NCI-H446 (cell line): ENCODE measurements at places on chromosomes 12 and 14.

DNA sequence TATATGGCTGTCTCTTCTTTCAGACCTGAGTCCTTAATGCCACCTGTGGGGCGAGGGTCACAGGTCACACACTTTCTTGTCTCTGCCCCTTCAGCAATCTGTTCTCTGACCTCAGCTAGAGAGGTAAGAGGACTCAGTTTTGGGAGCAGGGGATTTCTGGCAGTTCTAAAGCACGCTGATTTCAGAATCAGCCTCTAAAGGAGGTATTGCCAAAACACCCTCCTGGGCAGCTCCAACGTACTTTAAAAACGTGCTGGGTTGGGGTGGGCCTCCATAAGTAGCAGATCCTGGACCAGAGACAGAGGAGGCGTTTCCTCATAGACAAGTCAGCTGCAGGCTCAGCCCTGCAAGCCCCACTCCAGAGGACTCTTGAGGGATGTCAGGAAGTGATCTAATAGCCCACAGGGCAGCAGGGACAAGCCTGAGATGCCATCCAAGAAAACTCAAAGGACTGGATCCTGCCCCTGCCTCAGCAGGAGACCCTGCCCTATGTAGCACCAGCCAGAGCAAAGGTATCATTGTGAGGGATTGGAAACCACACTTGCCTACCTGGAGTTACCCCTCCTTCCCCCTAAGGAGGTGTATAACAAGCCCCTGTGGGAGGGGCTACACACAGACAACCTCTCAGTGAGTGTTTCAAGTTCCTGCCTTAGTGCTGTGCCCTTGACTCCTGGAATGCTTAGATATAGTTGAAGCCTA lies 8.5 kb downstream of the CTDSP2 start:
- no peak for DNase-seq

- no peak for DNase-seq
Measured at GRCh38 chr14:58055497-58056010, 96.5 kb downstream of the ARMH4 start.

- no peak for DNase-seq
Measured at GRCh38 chr14:26841326-26841725, 243.5 kb upstream of the NOVA1 start.

GRCh38 chr14:29503903-29504302 lies 423.7 kb downstream of the PRKD1 start:
- no peak for DNase-seq

DNA sequence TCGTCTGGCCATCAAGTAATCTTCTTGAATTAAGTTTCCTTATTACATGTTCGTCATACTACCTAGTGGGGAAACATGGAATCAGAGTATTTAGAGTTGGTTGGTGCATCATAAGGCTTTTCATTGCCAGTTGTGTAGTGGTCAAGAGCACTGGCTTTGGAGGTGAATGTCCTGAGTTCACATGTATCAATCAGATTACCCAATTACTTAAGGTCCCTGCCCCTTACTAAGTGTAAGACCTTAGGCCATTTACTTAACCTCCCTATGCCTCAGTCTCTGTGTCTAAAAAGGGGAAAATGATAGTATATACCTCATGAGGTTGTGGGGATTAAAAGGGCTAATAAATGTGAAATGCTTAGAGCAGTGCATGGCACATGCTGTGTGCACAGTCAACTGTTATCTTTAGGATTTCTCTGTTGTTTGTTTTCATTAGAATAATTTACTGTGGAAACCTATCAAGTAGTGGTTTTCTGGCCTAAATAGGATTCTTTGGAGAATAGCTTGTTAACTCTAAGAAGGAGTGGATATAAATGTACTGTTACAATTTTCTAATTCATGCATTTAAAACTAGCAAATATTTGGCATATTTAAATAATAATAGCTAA lies 27.0 kb downstream of the MSRB3 start:
- DNase-seq, result no peak

DNA sequence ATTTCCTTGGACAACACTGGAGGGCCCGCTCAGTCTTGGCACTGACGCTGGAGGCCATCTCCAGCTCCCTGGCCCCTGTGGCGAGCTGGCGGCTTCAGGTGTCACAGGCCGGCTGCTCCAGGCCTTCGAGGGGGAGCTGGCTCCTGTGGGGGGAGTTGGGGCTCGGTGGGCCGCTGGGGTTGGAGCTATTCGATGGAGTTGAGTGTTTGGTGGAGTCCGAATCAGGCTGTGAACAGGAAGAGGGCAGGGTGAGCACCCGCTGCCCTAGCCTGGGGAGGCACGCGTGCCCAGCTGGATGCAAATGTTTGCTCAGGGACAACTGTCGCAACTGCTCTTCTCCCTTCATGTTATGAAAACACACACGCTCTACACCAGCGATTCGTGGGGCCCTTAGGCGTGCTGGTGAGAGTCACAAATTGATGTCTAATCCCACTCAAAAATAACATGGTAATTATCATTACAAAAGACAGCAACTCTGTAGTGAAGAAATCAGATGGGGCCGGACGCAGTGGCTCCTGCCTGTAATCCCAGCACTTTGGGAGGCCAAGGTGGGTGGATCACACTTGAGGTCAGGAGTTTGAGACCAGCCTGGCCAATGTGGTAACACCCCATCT lies 11.3 kb downstream of the AMN start:
- DNase-seq, result no peak

DNA sequence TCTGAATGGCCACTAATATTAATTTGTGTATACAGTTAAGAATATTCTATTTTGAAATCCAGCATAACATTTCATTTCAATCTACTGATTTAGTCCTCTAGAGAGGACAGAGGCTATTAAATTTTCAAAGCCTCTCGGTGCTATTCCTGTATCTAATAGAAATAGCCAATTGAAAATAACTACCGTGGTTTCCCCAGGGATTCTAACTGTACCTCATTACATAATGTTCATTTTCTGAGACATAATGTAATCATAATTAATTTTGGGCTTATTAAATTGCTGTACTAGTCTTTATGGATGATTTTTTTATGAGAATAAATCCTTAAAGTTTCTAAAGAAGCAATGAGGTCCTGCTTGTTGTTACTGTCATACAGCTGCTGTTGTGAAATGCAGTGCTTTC lies 38.6 kb upstream of the ACSS3 start:
- DNase-seq, result no peak

GRCh38 chr12:22657538-22657937 lies 32.6 kb downstream of the ETNK1 start:
- DNase-seq, result no peak

- peak; percentile 7 for DNase-seq
Measured at GRCh38 chr14:60561845-60562746, 53.1 kb downstream of the SIX6 start.

GRCh38 chr12:28870839-28871440 lies 278.1 kb upstream of the FAR2 start:
- no peak for DNase-seq

DNA sequence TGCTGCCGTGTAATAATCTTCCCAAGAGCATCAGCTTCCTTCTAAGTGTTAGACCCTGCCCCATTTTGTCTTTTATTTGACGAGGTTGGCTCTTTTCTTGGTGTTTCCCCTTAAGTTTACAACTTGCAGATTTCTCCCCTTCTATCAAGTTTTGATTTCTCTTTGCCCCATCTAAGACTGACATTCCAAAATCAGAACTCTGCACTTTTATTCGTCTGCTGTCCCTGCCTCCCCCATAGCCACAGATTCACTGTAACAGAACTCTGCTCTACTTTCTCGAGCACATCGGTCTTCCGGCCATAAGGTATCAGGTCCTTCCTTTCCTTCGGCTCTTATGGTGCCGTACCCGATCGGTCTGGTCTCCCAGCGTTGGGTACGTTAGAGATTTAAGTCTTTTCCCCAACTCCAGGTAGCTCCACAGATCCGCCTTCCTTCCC lies 563 bp downstream of the DCP1B start:
- DNase-seq, result no peak

GRCh38 chr12:102539651-102540553 lies 59.5 kb upstream of the IGF1 start:
- DNase-seq, result no peak

DNA sequence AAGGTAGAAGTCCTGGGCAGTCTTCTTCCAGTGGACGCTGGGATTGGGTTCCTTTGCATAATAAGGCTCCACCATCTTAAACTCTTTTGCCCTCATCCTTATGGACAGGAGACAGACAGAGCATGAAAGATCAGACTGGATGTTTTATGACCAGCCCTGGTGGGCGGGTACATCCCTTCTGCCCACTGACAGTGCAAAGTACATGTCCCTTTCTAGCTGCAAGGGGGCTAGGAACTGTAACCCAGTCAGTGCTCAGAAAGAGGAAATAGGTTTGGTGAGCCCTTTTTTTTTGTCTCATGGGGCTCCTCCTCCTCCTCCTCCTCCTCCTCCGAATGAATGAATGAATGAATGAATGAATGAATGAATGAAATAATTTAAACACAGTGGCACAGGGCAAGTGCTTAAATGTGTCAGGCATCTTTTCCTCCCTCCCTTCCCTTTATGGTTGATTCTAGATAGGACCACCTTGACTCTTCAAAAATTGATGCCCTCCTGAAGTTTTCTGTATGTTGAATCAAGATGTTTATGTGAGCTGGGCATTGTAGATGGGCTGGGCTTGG lies 36.4 kb upstream of the HNF1A start:
- no peak for DNase-seq

GRCh38 chr14:72686101-72686500 lies 207.8 kb downstream of the DPF3 start:
- DNase-seq, result no peak

GRCh38 chr12:127928615-127929571 lies 338.1 kb upstream of the TMEM132C start:
- DNase-seq, result no peak

DNA sequence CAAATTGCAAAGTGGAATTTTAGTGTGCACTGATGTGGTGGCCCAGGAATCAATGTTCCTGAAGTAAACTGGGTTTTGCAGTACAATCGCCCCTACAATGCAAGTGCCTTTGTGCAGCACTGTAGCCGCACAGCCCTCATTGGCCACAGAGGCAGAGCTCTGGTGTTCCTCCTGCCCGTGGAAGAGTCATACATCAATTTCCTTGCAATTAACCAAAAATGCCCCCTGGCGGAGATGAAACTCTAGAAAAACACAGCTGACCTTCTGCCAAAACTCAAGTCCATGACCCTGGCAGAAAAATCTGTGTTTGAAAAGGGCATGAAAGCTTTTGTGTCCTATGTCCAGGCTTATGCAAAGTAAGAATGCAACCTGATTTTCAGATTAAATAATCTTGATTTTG lies 117.9 kb upstream of the PRB2 start:
- DNase-seq, result no peak

DNA sequence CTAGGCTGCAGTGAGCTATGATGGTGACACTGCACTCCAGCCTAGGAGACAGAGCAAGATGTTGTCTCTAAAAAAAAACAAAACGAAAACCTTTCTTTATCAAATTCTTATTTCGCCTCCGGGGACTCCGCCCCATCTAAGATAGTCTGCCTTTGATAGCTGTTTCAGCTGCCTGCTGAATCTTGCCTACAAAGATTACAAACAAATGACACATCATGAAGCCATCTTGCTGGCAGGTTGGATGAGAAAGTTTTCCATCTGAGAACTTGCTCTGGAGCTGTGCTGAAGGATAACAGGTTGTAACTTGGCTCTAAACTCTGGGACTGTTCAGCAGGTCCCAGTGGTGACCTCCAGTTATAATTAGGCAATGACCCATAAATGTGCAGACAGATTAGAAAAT lies 41.8 kb upstream of the AEBP2 start:
- no peak for DNase-seq

- DNase-seq, result no peak
Measured at GRCh38 chr12:47323802-47324201, 244.0 kb upstream of the AMIGO2 start.

GRCh38 chr12:18861287-18861858 lies 123.5 kb downstream of the CAPZA3 start:
- no peak for DNase-seq

DNA sequence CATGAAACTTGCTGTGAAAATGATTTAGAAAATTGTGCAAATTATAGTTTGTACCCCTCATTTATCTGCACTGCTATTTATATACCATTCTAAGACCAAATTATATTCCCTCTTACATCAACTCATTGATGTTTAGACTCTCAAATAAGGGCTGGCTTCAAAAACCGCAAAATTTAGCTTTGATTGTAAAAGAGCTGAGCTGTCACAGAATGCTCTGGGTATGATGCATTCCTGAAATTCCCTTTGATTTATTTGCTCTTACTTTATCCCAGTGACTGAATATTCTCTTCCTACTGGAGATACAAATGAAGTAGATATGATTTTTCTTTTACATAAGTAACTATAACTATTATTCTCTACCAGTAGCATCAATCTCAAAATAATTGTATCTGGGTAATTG lies 78.0 kb upstream of the TMTC2 start:
- no peak for DNase-seq

GRCh38 chr12:51341251-51342007 lies 5.0 kb downstream of the CELA1 start:
- peak; percentile 78 for DNase-seq

GRCh38 chr12:24155042-24155441 lies 205.6 kb upstream of the SOX5 start:
- no peak for DNase-seq

GRCh38 chr12:9032202-9032964 lies 43.0 kb downstream of the KLRG1 start:
- DNase-seq, result no peak

DNA sequence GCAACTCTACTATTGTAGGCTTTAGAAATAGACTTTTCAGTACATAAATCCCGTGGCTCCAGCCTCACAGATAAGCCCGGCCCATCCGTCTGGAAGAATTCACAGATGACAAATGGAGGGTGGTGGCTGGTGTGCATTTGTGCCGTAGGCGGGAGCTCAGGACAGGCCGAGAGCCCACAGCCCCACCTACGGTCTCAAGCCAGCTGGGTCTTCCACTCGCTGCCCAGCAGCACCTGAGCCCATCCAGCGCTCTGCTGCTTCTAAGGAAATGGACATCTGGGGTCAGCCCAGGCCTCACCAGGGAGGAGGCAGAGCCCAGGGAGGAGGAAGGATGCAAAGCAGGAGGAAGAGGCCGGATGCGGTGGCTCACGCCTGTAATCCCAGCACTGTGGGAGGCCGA lies 72.8 kb downstream of the KIF26A start:
- no peak for DNase-seq

DNA sequence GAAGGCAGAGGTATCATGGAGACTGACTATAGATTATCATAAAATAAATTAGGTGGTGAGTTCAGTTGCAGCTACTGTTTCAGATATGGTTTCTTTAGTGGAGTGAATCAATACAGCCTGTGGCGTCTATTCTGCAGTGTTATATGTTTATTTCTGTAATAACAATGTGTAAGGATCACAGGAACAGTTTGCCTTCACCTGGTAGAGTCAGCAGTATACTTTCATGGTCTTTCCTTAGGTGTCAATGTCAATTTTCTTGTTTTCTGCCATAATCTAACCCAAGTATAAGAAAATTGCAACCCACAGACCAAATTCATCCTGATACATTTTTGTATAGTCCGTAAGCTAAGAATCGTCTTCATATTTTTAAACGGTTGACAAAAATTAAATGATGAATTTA lies 140.4 kb upstream of the ATF7IP start:
- DNase-seq, result no peak

- DNase-seq, result no peak
Measured at GRCh38 chr14:45104561-45104960, 20.6 kb downstream of the PRPF39 start.
